LNCaP clone FGC (cell line): ENCODE measurements at places on chromosomes 2 and 18.

DNA sequence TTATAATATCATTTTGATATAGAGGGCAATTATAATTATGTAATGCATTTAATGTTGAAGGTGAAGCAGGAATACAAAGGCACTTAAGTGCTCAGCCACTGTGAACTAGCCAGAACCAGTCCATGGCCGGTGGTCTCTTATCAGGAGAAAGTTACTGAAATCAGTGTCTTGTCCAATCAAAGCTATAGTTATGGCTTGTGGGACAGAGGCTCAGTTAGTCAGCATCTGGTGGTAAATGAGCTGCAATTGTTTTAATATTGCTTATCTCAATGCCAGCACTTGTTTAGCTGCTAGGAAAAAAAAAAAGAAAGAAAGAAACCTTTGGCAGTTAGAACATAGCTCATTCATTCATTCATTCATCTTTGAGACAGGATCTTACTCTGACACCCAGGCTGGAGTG is 3.8 kb upstream of the ALS2 start:
- no peak for DNase-seq

DNA sequence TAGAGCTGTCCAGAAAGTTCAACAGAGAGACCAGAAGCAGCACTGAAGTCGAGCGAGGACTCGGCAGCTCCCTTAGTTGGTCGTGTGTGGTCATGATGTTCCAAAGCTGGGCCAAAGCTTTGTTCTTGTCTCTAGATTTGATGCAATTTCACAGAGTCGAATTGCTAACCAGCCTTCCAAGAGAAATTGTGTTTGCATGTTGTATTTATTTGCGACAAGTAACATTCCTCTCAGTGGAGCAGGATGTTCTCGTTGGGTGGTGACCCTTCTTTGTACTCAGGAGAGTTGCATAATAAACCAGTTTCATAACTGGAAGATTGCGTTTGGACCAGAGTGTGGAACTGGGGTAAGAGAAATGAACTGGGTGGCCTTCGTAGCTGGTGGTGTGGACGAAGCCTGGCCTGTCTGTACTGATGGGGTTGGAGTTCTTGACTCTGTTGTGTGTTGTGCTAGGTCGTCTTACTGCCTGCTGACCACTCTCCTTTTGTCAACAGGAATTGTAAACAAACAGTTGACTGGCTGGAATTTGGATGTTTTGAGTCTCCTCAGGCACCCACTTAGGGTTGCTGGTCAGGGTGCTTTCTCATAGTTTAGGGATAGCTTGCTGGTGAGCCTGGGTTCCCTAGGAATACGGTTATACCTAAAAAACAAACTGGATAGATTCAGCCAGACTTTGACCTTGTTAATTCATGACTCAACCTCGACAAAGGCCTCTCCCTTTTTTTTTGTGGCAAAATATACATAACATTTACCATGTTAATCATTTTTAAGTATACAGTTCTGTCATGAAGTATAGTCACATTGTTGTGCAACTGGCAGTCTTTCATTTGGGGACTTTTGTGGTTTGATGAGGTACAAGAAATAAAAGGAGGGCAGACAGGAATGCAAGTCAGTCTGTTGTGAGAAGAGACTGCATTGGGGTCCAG is 28.9 kb upstream of the TOGARAM2 start:
- no peak for DNase-seq

GRCh38 chr18:6668836-6669235 is 60.7 kb upstream of the ARHGAP28 start:
- DNase-seq, result no peak

DNA sequence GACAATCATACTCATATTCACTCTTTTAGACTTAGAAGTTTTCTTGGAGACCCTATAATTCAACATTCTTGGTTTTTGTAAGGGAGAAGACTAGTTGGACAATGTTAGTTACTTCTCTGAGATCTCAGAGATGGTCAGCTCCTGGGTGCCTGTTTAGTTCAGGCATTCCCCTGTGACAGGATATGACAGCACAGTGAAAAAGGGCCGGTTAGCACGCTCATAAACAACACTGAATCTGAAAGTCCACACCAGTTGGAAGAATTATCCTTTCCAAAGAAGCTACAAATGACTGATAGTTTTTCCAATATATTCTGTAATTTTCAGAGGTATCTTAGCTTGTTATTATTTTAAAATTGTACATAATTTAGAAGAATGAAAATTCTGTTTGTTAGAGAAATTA is 75.7 kb downstream of the ADAM23 start:
- DNase-seq, result no peak

DNA sequence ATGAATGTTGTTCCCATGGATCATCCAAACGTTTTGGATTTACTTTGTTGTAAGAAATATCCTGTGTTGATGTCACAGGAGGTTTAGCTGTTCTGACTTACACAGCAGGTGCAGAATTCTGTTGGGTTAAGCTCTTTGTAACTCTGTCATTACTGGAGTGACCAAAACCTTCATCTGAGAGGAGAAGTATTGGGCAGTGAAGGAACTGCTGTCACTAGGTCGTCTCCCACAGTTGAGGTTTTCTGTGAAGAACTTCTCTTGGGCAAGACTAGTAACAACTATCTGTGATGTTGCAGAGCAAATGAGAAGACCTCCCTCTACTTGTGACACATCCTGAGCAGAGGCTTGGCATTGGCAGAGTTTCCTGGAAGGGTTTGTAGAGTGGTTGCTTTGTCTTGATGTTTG is 2.9 kb downstream of the SPTBN1 start:
- DNase-seq, result no peak

- no peak for DNase-seq
These were observed 37.0 kb downstream of the FIGN start for GRCh38 chr2:163698857-163699256.

- no peak for DNase-seq
These were observed 309.3 kb upstream of the MEX3C start for GRCh38 chr18:51506811-51507210.

DNA sequence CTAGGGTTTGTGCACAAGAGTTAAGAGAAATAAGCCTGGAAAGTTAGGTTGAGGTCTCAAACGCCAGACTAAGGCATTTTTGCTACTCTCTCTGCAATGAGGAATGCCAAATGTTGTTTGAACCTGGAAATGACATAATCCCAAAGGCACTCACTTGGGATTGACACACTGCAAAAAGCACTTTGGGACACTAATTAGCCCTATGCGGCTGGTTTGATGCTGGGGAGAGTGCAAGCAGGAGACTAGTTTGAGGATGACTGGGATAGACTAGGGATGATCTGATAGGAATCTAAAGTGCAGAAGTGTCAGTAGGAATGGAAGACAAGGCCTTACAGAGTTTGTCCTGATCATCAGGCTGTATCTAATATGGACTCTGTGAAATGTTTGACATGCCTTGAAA is 469.0 kb downstream of the SLC4A3 start:
- no peak for DNase-seq

DNA sequence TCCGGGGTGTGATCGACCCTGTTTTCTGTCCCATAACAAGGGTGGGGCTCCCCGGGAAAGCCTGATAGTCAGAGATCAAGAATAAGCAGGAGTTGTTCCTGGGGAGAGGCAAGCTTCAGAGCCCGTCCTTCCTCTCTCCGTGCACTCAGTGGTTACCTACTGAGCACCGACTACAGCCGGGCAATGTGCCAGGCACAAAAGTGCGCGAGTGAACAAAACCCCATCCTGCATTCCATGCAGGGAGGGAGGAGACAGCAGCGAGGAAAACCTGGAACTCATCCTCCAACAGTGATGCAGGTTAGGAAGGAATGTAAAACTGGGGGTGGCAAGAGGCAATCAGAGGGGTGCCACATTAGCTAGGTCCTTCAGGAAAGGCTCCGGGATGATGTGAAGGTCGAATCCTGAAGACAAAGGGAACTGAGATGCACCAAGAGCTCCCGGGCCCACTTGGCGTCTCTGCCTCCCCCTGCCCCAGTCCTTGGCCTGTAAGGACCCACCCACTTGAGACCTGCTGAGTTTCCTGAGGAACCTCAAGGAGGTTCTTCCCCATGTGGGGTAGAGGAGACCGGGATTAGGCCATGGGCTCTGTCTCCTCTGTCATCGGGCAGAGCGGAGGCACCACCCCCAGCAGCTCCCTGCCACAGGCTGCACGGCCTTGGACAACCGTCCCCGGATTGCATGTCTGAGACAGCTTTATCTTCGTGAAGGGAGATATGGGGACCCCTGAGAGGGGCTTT is 198.2 kb downstream of the NDUFA10 start:
- DNase-seq, result no peak

- DNase-seq, result no peak
These were observed 14.1 kb upstream of the LCT start for GRCh38 chr2:135850892-135851668.

- DNase-seq, result no peak
These were observed 763.1 kb downstream of the BCL11A start for GRCh38 chr2:59790186-59791003.

- DNase-seq, result no peak
These were observed 32.2 kb downstream of the KIF1A start for GRCh38 chr2:240787521-240788472.

GRCh38 chr2:136010126-136010525 is 24.7 kb upstream of the DARS1 start:
- no peak for DNase-seq

- no peak for DNase-seq
These were observed 187.4 kb downstream of the TMEM18 start for GRCh38 chr2:489838-490237.

DNA sequence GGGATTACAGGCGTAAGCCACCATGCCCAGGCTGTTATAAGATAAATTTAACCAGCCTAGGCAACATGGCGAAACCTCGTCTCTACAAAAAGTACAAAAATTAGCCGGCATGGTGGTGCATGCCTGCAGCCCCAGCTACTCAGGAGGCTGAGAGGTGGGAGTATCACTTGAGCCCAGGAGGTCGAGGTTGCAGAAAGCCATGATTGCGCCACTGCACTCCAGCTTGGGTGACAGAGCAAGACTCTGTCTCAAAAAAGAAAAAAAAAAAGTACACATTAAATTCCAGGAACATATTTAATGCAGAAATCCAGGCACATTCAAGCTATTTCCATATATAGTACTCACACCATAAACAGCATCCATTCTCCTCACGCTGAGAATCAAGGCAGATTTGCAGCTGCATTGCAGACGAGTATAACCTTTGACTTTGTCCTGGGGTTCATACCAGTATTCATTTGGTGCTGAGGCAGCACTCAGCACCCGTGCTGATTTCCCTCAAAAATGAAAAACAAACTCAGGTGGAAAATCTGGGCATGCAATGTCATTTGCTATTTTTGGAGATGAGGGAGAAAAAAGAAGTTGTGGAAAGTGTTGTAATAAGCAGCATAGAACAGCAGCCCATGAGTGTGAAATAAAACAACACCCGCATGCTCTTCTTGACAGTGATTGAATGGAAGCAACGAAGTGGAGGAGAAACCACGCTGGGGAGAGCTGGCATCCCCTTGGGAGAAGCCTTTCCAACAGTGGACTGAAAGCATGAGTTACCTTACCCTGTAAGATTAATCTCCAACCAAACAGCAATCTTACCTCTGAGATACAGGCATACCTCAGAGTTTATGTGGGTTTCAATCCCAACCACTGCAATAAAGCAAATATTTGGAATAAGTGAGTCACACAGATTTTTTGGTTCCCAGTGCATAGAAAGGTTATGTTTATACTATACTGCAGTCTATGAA is 46.8 kb upstream of the ANXA4 start:
- no peak for DNase-seq

GRCh38 chr2:233075141-233075965 is 15.2 kb downstream of the INPP5D start:
- no peak for DNase-seq

DNA sequence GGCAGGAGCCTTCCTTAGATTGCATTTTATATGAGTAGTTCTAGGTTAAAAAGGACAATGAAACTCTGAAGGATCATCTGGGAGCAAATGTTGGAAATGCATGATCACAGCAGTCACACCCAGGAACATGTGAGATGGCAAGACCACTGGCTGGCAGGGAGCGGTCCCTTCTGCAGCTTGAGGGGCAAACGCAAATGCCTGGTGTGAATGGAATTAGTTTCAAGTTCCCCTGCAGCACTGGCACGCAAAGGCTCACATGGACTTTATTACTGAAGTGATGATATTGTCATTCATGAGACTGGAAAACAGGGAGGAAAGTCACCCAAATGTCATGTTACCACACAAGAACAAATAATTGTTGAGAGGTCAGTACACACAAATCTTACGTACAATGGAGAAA is 223.3 kb downstream of the FBXO15 start:
- DNase-seq, result no peak

DNA sequence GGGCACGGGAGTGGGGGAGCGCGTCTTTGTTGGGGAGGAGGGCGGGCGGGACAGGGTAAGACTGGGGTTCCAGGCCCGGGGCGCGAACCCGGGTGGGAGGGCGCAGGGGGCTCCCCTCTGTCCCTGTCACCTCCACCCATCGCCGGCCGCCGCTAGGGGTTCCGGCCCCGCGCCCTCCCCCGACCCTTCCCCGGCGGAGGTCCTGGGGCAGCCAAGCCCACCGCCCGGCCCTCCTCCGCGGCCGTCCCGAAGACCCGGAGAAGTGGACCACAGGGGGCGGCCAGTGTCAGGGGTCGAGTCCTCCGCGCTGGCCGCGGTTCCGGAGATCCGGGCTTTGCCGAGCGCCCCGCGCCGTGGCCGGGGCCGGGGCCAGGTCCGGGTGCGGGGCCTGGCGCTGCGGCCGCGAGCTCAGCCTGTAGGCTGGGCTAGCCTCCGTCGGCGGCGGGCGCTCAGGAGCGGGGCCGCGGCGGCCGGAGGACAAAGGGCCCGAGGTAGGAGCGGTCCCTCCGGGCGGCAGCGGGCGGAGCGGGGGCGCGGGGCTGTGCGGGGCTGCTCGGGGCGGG is 16.6 kb upstream of the E2F6 start:
- DNase-seq, result no peak

- DNase-seq, result no peak
These were observed 188.8 kb downstream of the CTIF start for GRCh38 chr18:48727681-48728080.

DNA sequence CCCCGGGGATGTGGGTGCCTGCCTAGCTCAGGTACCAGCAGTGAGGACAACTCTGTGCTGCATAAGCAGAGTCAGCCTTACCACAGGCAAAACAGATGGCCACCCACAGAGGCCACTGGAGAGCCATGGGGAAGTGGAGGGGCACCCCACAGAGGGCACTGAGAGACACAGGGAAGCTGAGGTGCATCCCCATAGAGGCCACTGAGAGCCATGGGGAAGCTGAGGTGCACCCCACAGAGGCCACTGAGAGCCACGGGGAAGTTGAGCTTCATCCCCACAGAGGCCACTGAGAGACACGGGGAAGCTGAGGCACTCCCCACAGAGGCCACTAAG is 134.1 kb upstream of the EPAS1 start:
- no peak for DNase-seq

- DNase-seq, result no peak
These were observed 53.1 kb downstream of the MERTK start for GRCh38 chr2:111951486-111951885.

DNA sequence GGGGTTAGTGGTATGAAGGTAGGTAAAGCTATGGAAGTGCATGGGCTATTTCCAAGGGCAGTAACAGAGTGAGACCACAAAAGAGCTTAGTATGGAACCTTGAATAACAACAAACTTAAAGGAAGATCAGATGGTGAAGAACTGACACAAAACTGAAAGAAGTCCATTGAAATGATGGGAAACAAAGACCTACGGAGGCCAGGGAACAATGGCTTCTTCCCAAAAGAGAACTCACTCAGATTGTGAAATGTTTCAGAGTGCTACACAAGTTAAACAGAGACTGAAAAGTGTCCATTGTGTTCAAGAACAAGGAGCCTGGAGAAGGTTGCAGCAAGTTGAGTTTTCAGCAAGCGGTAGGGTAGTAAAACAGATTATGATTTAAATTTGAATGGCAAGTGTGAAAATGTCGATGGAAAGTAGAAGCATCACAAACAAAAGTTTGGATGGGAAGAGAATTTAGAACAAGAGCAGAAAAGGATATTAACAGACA is 700.0 kb upstream of the NXPH2 start:
- DNase-seq, result no peak

GRCh38 chr2:127388423-127389164 is 819 bp upstream of the MAP3K2 start:
- DNase-seq, result no peak
